ENCODE measurements at places on chromosomes 11 and 22. TPM values are rescaled to one million over a fixed set of nuclear protein-coding genes. Genes with fewer than 3 reads are reported as not detected.

Gene GALNT18
- total RNA-seq = 0.60 TPM

GRCh38 chr11:20634044-20634443 is 34.6 kb downstream of the SLC6A5 start:
- DNase-seq = no peak

- no peak for DNase-seq
These were observed 1024.0 kb upstream of the CNTN5 start for GRCh38 chr11:97996762-97997161.

DNA sequence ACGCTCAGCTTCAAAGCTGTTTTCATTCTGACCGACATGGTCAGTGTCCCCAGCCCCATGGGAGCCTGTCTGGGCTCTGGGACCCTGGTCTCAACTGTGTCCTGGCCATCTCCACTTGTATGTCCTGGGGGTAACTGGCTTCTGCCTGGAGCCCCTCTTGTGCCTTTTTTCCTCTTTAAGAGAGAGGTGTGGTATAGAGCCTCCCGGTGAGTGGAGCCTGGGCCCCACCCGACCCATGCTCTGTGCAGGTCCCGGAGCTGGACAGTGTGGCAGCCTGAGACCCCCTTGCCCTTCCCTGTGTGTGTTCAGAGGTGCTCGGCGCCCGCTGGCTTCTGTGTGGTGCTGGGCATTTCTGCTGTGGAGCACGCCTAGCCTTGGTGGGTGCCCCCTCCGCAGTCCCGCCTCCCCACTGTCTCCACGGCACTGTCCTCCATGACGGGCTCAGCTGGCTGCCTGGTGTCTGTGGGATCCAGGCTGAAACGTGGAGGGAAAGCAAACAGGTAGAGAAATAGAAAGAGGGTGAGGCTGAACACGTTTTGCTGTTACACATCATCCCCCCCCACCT is 74.9 kb downstream of the PARVB start:
- DNase-seq = no peak
